Fibroblast of lung (primary cell): ENCODE measurements at places on chromosomes 16 and 17. TPM values are rescaled to one million over a fixed set of nuclear protein-coding genes. Genes with fewer than 3 reads are reported as not detected.

DNA sequence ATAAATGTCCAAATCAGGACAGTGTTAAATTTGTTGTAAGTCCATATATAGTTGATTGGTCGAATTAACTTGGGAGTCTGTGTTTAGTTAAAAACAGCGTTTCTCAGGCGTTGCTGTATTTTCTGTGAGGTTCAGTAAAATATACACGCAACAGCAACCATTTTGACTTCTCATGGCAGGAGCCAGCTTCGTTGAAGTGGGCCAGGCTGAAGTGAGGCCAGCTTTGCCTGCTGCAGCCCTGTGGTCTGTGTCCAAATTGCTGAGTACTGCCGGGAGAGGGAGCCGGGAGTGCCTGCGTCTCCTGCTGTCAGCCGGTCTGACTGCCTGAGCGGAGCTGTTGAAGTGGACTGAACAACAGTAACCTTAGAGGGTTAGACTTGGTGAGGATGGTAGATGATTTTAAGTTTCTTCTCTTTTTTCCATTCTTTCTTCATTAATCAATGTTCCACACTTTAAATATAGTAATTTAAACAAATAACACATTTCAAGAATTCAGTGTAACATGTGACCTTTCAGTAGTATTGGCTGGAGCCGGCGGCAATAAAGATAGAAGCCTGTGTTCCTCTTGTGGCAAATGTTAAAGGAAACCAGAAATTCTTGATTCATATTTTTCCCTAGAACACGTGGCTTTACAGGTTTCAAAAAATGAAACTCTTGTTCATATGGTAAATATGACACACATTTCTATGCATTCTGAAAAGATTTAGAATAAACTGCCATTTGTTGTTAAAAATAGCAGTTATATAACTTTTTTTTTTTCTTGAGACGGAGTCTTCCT is 37.0 kb upstream of the ZNF750 start:
- peak; percentile 70 for DNase-seq

The MED13 gene
- total RNA-seq: 39.0 and 47.1 TPM in 2 replicates

- peak; percentile 20 for DNase-seq
Observed at GRCh38 chr17:73820686-73821448, 176.6 kb upstream of the SDK2 start.

The ST6GALNAC1 gene
- total RNA-seq: not detected in 2 replicates

DNA sequence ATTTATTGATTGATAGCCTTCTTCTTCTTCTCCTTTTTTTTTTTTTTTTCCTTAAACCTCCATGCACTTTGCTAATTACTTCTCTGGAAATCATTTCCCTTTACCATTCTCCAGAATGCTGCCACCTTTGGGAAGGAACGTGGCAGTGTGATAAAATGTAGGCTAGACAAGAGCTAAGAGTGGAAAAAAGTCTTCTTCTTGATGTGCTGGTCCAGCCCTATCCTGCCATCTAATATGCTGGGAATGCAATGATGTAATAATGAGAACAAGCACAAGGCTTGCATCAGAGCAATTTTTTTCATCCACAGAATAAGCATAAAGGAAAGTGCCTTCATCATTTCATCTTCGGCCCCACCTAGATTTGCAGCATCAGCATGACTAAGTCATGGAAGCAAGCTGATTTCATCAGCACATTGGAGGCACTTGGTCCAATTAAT is 128.7 kb upstream of the ZFHX3 start:
- DNase-seq: peak; percentile 96
